Amygdala (tissue), 56 donors: ENCODE measurements at places on chromosomes 4 and X.

- no peak for DNase-seq
These were observed 250.7 kb upstream of the GATB start for GRCh38 chr4:152011469-152011868.

DNA sequence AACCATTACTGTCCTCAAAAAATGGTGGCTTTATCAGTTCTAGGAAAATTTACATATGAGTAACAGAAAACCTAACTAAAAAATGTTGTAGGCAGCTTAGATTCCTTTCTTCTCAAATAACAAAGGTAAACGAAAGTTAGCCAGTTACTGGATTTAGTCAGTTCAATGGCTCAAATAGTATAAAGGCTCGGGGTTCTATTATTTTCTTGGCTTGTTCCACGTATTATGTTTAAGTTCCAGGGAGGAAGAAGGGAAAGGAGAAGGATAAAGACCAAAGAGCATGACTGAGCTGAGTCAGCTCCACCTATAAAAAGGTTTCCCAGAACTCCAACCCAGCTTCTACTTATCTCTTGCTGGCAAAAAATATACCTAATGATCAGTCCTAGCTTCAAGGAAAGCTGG, 41.0 kb upstream of the MAB21L2 start:
- no peak for DNase-seq

DNA sequence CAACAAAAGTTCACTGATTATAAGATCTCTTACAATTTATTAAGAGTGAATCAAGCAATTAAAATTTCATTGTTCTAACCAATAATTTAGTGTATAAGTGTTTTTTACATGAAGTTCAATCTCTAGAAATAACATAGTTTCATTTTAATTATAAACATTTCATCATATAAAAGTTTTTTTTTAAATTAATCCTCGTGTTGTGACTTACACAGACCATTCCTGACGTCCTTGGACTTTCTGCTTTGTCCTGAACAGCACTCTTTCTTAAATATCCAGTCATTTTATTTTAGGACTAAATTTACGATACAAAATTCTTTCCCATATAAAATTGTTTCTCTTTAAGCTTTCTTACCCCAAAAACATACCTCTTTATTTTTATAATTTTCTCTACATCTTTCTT, 841.7 kb upstream of the POU3F4 start:
- no peak for DNase-seq

DNA sequence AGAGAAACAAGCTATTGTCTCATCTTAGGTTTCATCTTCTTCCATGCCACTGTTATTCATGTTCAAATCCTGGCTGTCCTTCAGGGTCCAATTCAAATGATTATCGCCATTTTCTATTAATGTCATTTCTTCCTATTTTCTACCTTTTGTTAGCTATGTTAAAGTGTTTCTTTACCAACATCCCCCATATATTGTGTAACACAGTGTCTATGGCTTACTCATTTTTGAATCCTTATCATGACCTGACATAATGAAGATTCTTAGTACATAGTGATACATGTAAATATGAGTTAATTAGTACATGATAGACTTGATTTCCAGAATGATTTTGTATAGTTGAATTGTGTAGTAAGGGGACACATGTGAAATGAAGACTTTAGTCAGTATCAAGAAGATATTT, 152.4 kb downstream of the SNCA start:
- DNase-seq = no peak

- DNase-seq = no peak
These were observed 30.9 kb upstream of the ELF2 start for GRCh38 chr4:139207873-139208403.

- DNase-seq = no peak
These were observed 31.3 kb upstream of the ETNPPL start for GRCh38 chr4:108794136-108794535.

DNA sequence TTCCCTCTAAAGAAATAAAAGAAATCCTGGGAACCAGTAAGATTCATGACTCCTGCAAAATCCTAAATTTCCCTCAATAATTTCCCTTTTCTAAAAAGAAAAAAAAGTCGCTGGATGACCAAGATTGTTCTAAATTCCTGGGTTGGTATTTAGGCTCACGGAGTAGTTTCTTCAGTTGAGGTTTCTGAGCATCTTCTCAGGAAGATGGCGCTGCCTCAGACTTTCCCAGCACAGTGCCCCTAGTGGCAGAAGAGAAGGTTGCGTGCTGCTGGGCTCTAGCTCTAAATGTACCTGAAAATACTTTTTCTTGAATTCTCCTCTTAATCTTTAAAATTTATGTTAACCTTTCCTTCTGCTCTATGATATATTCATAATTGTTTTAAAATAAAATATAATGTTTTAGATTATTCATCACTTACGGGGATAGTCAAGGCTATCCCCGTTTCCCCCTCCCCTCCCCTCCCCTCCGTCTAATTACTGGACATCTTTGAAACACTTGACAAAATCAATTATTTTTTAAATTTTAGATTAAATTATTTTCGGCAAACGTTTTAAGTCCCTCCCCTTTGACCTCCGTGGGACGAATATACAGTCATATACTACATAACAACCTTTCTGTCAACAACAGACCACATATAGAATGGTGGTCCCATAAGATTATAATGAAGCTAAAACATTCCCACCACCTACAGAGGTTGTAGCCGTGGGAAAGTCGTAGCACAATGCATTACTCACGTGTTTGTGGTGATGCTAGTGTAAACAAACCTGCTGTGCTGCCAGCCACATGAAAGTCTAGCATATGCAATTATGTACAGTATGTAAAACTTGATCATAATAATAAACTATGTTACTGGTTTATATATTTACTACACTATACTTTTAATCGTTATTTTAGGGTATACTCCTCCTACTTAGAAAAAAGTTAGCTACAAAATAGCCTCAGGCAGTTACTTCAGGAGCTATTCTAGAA, 41.0 kb upstream of the GATB start:
- DNase-seq = no peak

- no peak for DNase-seq
These were observed 195.5 kb downstream of the RELL1 start for GRCh38 chr4:37490391-37491347.

GRCh38 chr4:87057835-87058355, 123.1 kb downstream of the AFF1 start:
- DNase-seq = no peak

GRCh38 chrX:41081821-41082220, 3.4 kb upstream of the USP9X start:
- no peak for DNase-seq

GRCh38 chr4:143745874-143746273, 45.4 kb upstream of the FREM3 start:
- no peak for DNase-seq

DNA sequence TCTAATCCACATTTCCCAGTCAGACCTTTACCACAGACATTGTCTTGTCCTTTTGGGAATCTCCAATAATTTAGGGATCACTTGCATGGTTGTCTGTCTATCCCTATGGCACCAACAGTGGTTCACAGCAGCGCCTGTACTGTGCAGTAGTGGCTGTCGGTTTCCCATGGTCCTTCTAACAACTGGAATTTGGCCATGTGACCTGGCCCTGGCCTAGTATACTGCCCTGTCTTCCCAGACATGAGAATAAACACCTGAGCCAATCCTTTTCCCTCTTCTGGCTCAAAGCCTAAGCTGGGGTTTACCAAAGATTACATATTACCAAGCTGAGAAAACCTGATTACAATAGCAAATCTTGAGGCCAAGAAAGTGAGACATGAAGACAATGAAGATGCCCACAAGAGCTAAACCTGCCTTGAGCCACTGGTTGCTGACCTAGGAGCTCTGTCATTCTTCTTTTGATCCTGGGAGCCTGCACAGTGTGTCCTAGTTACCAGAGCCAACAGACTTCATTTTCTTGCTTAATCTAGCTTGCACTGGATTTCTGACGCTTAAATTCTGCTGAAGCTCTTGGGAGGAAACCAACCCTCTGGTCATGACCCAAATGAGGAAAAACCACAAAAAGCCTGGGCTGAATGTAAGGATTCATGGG, 92.1 kb downstream of the SCD5 start:
- DNase-seq = peak; percentile 25

GRCh38 chrX:110322603-110323002, 4.7 kb upstream of the AMMECR1 start:
- DNase-seq = no peak

DNA sequence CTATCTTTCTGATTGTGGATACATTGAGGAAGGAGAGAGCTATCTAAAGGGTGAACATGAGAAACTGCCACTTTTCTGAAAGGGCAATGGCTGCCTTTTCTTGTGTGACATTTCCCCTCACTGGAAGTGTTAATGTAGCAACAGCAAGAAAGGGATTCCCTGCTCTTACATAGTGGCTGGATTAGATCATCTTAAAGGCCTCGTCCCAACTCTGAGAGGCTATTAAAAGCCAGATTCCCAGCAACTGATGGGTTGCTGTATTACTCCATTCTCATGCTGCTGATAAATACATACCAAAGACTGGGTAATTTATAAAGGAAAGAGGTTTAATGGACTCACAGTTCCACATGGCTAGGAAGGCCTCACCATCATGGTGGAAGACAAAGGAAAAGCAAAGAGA, 33.7 kb upstream of the ADH7 start:
- no peak for DNase-seq

GRCh38 chr4:68896749-68897148, 54.9 kb downstream of the UGT2A3 start:
- no peak for DNase-seq

- DNase-seq = peak; percentile 17
These were observed 43.5 kb downstream of the GATB start for GRCh38 chr4:151717314-151717713.

DNA sequence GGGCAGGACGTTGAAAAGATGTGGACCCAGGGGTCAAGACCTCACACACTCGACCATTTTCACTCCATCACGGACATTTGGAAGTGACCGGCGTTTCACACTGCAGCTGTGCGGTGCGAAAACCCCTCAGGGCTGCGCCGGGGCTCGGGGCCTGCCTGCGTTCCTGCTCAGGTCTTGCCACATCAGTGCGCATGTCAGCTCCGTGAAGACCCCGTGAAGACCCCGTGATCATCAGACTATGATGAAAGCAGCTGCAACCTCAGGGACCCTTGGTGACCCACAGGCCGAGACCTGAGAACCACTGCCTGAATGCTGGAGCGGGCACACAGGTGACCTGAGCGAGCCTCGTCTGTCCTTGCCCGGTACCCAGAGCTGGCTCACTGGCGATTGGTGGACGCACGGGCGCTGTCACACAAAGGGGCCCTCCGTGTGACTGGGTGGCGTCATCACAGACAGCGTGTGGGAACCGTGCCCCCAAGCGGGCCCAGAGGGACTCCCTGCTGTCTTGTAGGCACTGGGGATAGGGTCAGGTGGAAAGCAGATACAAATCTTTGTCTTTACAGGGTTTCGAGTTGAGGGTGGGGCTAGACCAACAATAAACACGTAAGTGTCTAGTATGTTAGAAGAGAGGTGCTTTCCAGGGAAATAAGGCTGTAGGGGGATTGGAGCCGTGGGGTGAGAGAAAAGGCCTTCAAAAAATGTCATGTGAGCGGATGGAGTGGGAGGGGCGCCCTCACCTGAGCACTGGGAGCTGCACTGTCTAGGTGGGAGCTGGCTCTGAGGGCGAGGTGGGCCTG, 12.7 kb downstream of the MSANTD1 start:
- no peak for DNase-seq

DNA sequence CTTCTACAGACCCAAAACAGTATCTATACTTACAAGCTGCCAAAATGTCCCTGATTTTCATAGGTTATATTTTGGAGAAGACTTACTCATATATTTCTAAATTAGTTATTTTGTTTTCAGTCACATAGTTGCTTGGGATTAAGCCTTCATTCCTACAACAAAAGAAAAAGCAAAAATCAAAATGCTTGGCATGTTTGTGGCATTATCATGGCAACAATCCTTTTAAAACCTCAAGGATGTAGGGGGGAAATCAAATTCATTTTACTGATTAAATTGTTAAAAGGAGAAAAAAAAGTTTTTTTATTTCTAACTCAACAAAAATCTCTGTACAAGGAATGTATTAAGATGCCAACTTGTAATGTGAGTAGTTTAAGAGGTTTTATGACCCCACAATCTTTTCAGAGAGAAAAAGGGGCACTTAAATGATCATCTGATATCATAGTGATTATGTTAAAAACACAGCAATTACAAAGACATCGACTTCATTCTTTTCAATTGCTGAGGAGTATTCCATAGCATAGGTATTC, 23.5 kb downstream of the TXK start:
- DNase-seq = no peak

DNA sequence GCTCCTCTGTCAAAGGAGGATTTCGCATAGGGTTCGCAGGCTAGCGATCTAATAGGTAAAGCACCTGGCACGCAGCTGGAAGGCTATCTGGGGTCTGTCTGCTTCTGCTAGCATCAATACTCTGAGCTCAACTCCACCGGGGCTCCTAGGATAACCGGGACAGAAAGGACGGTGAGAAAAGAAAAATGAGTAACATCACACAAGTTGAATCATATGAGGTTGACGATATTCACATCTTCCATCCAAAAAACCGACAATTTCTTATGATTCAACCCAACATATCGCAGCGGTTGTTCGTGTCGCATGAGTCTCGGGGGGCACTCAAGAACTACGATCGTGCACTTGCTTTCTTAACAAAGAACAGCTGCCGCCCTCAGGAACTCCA, 1.8 kb downstream of the PROM1 start:
- DNase-seq = no peak

GRCh38 chr4:51895158-51895557, 52.2 kb downstream of the DCUN1D4 start:
- no peak for DNase-seq

- DNase-seq = no peak
These were observed 8.2 kb downstream of the BMP2K start for GRCh38 chr4:78784236-78784865.

DNA sequence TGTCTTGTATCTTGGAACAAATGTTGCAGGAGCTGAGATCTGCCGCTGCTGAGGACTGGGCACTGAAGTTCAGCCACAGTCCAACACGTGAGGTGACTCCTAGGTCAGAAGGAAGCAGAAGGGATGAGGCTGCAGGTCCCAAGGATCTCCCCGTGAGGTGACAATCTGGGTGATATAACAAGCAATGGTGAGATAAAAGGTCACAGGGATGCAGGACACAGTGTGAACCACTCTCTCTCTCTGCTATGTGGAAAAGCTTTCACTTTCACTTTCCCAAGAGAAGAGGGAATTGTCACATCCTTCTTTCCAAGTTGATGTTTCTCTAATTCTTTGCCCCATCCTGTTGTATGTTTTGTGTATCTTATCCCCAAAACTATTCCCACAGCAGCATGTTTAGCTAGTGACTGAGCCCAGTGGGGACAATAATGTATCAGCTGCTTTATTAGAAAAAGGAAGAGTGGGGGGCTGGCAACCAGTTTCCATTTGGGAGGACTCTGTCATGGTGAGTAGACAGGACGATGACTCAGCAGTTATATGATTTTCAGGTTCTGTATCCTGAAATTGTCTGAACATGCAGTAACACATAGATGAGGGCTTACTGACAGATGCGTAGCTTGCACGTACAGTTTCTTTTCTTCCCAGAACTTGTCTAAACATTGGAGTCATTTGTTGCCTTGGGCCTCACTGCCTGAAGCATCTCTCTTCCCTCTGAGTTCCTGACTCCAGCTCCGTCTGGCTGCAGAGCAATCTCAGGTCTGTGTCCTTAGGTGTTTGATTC, 1415.8 kb upstream of the TENM3 start:
- no peak for DNase-seq
